ENCODE measurements at places on chromosomes 7 and 10.

DNA sequence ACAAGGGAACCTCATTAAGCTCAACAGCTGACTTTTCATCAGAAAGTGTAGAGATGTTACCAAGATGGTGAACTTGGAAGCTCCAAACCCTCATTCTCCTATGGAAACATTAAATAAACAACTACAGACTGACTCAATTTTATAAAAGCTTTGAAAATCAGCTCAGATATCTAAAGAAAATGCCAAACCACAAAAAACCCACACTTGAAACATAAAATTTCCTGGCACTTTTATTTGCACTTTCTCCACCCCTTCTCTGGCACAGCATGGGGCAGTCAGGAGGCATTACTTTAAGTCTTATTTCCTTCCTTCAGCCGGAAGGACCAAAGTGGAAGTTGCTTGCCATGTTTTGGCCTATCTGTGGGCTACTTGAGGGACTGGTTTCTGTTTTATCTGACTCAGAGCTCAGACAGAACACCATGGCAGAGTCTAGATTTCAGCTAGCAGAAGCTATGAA, 114.7 kb downstream of the ODAD2 start:
- DNase-seq: no peak

- DNase-seq: no peak
Measured at GRCh38 chr7:100972002-100972347, 2.6 kb downstream of the MUC12 start.

DNA sequence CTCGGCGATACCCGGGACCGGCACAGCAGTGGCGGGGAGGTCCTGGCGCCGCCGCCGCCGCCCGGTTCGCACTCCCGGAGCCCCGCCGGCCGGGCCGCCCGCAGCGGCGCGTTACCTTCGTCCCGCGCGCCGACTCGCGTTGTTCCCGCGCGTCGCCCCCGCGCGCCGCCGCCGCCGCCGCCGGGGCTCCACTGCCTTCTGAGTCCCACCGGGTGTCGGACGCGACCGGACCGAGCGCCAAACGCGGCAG, at the start of gene EZH2:
TSS of gene EZH2 (minus strand) at position 243 of the 250 bp plus-strand sequence. CDS start 36,993 bp downstream, outside the sequence.
- DNase-seq: no peak

DNA sequence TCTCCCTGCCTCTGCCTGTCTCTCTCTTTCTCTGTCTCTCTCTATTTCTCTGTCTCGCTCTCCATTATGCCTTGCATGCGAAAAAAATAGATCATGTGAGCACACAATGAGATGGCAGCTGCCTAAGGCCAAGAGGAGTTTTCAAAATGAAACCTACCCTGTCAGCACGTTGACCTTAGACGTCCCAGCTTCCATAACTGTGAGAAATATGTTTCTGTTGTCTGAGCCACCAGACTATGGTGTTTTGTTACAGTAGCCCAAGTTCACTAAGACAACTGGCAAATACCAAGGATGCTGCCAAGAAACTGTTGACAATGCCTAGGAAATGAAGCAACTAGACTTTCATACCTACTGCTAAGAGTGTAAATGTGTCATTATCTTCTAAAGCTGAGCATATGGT, 70.6 kb upstream of the PLXDC2 start:
- DNase-seq: no peak

GRCh38 chr7:90660100-90660499, 64.0 kb downstream of the CDK14 start:
- DNase-seq: no peak

DNA sequence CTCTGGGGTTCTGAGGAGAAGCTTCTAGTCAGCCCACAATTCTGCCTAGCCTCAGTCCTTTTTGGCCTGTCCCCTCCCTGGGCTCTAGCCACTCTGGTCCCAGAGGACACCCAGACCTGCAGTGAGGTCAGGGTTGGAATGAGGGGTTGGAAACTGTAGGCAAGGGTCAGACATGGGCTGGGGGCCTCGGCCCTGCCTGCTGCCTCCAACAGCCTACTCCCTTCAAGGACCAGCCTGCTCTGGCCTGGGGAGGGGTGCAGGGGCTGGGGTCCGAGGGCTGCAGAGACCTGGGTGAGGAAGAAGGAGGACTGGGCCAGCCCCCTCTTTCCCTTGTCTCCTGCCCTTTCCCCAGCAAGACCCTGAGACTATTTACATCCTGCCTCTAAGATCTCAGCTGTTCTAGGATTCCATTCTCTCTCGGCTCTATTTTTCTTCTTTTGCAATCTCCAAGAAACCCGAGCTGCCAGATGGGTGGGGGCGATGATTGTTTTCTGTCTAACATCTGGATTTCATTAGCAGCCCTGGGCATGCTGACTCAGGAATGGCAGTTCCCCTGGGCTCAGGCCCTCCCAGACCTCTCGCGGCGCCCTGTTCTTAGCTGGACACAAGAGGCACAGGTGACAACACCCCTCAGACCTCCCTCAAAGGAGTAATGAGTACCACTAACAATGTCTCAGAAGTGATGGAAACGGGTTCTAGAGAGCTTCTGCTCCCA, 23.1 kb downstream of the ZCCHC24 start:
- no peak for DNase-seq

DNA sequence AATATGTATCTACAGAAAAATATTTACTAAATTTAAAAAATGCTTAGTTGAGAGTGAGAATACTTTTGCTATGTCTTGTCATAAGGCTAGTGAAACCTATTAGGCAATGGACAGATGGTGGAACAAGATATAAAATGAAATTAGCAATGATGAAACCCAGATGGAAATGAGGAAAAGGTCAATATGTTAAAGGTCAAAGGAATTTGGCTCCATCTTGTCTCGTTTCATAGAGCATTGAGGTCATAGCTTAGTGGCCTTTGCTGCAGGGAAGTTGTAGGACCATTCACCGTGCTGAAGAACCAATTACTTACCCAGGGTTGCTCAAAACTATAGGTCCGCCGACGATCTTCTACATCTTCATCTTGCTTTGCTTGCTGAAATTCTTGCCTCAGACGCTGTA, 683.9 kb downstream of the PARD3 start:
- DNase-seq: no peak

DNA sequence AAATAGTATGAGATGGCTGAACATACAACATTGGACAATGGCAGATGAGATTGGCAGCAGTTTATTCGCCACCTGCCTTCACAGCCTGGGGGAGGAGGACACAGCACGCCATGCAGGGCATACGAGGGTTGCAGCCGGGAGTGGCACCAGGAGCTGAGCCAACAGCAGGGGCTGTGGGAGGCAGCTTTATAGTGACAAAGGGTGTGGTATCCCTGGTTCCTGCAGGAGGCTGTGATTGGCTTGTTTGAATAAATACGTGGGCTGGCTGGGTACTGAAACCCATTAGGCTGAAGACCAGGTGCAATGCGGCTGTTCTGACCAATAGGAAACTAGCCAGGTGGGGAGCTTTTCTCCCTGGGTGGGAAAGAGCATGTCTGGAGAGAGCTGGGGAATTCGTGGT, 68.9 kb upstream of the LEP start:
- no peak for DNase-seq

DNA sequence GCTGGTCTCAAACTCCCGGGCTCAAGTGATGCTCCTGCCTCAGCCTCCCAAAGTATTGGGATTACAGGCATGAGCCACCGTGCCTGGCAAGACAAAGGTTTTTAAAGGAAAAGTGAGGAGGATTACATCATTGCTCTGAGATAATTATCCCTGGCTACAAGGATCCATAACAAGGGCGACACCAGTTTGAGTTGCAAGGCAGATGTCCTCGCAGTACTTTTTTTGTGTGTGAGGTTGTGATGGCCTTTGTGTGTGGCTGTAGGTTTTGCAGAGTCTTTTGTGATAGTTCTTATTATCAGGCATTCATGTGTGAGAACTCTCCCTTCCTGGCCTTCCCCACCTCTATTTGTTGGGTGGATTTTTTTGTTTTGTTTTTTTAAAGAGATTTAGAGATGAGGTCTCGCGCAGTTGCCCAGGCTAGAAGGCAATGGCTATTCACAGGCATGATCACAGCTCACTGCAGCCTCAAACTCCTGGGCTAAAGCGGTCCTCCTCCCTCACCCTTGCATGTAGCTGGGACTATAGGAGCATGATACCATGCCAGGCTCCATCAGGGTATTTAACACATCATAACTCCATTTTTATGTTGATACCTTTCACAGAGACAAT, 10.0 kb downstream of the BTBD16 start:
- DNase-seq: no peak

DNA sequence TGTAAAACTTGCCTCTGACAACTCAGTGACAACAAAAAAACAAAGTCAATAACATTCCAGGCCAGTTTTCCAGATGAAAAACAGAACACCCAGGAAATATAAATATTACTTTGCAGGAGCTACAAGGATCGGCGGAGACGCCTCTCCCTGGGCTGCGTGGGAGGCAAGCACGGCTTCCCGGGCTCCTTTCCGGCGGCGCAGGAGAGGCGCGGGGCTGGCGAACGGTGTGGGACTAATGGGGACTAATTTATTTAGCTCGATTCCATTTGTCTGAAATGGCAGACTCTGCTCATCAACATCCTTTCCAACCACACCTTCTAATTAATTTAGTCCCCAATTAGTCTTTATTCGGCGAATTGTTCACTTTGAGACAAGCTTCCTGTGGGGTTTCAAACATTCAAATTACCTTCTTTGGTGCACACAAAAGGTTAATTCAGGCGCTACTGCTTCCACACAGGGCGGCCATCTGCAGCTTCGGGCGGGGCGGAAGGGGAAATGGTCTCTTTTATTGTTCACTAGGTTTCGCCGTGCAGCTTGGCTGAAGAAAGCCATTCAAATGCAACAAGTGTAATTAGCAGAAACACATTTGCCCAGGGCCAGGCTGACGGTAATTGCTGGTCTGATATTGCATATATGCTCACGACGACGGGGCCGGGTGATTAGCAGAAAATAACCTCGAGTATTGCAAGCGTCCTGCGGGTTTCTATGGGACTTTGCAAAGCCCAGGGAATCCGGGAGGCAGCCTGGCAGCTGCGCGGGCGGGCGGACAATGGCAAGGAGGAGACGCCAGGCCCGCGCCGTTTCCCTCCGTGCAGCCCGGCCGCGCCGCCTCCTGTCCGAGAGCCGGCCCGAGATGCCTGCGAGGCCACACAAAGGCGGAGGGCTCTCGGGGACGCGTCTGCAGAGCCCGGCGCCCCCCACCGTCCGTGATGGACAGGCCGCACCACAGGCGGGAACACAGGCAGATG, 270.1 kb downstream of the PTPRN2 start:
- no peak for DNase-seq

DNA sequence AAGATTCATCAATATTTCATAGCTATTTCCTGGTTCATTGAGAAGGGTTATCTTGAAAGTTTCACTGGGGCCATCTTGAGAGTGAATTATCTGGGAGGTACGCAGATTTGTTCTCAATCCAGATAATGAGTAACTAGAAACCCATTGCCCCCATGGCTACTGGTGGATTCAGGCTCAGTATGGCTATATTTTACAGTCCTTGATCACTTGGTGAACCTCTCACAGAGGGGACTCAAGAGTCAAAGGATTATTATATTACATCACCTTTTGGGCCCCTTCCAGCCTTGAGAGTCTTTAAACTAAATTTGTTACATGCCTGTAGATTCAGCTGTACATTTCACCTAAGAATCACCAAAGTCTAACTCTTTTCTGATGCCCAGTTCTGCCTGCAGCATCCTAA, 11.6 kb downstream of the NKX2-3 start:
- no peak for DNase-seq

- no peak for DNase-seq
Measured at GRCh38 chr10:132461103-132461682, 64.2 kb downstream of the PWWP2B start.

- DNase-seq: no peak
Measured at GRCh38 chr10:129962872-129963640, 1.0 kb downstream of the EBF3 start.

DNA sequence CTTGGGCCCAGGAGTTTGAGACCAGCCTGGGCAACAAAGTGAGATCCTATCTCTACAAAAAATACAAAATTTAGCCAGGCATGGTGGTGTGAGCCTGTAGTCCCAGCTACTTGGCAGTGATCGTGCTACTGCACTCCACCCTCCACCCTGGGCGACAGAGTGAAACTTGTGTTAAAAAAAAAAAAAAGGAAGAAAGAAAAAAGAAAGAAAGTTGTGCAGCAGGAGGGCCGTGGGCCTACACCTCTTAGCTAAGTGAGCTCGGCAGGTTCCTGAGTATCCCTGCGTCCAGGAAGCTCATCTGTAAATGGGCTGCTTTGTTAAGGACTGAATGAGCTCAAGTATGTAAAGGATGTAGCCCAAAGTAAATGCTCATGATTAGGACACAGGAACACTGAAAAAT, 155.0 kb downstream of the RNF216 start:
- no peak for DNase-seq

DNA sequence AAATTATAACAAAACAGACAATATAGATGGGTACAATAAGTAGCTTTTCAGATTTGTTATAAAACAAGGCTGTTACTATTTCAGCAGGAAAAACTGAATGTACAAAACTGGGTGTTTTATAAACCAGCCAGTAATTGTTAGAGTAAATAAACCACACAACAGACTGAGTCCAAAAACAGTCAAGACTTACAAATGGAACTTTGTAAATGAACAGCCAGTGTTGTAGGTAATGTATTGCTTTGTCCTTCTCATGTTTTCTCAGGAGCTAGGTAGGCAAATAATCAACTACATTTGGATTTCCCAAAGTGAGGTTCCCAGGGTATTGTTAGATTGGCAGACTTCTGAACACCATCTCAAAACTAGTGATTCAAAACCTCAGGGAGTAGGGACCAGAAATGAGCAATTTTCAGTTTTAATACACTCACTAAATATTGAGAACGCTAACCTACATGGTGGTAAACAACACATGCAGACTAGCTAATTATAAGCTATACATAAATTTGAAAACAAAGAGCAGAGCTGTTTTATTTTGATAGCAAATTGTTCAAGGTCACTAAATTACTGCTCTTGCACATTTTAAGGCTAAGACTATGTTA, 36.2 kb downstream of the HERPUD2 start:
- no peak for DNase-seq

- no peak for DNase-seq
Measured at GRCh38 chr7:106166651-106167342, 54.7 kb upstream of the SYPL1 start.

DNA sequence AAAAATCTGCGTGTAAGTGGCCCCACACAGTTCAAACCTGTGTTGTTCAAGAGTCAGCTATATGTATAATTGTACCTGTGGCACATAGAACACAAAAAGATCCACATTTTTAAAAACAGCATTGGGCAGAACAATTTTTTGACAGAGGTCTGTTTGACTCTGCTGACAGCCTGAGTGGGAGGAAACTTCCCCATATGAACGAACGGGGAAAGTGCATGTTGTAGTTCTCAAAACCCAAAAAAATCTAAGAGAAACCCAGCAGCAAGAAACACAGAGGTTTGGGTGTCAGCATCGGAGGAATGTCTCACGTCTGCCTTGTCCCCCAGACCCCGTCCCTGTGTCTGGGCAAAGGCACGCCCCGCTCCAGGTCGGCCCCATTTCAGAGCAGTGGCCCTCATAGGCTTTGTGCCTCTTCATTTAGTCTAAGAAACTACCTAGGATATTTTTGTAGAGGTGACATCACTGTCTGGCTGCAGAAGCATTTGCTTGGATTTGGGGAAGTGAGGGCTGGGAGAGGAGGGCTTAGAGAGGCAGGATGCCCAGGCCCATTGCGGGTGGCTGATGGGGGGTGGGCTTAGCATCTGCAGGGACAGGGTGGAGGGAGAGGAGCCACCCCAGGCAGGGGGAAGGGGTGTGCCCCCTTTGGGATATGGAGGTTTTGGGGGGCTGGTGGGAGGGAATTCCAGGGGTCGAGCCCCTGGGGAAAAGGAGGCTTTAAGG, 11.0 kb downstream of the CUX1 start:
- DNase-seq: no peak

- DNase-seq: no peak
Measured at GRCh38 chr7:149776289-149776688, 2.9 kb upstream of the ZNF467 start.

Data from stimulated activated CD8-positive, alpha-beta memory T cell treated with anti-CD3 and anti-CD28 coated beads, Interleukin-4, amount 100 ng/mL, for 1 hour (primary cell).